ENCODE measurements at places on chromosomes 1 and 21. TPM values are rescaled to one million over a fixed set of nuclear protein-coding genes. Genes with fewer than 3 reads are reported as not detected.

The TTLL7 gene
- total RNA-seq, result 7.5 TPM

The BARHL2 gene
- total RNA-seq, result not detected

The LRRC40 gene
- 8.3 TPM for total RNA-seq

The SMIM1 gene
- total RNA-seq, result 4.9 TPM

GRCh38 chr1:199979071-199979470 lies 48.4 kb upstream of the NR5A2 start:
- no peak for DNase-seq

DNA sequence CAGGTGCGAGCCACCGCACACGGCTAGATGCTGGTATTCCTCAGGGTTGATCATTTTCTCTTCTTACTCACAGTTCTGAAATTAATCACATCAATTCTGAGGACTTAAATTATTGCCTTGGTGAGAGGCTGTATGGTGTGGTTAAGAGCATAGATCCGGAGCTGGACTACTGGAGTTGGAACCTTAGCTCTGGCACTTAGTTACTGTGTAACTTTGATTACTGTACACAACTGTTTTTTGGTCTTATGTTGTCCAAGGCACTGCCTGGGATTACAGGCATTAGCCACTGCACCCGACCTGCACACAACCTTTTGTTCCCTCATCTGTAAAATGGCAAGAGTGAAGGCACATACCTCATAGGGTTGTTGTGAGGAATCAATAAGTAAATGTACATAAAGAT lies 25.6 kb upstream of the THRAP3 start:
- no peak for DNase-seq

- no peak for DNase-seq
Measured at GRCh38 chr1:204124639-204125038, 27.2 kb downstream of the ETNK2 start.

DNA sequence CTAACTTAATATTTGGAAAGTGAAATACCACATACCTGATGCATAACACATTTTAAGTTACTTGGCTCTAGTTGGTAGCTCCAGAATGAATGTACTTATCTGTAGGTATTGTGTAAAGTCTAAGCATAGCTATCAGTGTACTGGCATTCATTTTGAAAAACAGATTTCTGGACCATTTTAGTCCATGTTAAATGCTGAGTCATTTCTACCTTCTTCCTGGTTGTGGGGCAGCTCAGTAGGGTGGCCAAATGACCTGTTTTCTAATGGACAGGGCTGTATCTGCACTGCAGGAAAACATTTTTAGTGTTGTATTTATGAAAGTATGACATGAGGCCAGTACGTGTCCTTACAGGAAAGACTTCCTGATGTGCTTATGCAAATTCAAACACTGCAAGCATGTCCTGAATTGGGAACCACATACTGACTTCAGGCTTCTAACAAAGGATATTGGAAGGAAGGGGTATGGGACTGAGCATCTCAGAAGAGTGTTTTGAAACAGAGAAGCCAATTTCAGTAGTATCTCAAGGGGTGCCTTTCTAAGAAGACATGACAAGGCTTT lies 300.3 kb upstream of the B3GALT2 start:
- DNase-seq, result no peak

The NUDT4B gene
- total RNA-seq, result 0.33 TPM

The TP73 gene
- total RNA-seq, result 0.08 TPM

DNA sequence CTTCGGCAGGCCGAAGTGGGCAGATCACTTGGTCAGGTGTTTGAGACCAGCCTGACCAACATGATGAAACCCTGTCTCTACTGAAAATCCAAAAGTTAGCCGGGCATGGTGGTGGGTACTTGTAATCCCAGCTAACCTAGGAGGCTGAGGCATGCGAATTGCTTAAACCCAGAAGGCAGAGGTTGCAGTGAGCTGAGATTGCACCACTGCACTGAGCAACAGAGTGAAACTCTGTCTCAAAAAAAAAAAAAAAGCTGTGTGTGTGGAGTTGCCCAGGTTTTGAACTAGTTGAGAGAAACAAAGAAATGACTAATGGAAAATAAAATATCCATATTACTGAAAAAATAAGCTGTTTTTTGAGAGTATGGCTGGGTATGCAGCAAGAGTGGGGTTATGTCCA lies 100.2 kb downstream of the GTF2B start:
- no peak for DNase-seq

DNA sequence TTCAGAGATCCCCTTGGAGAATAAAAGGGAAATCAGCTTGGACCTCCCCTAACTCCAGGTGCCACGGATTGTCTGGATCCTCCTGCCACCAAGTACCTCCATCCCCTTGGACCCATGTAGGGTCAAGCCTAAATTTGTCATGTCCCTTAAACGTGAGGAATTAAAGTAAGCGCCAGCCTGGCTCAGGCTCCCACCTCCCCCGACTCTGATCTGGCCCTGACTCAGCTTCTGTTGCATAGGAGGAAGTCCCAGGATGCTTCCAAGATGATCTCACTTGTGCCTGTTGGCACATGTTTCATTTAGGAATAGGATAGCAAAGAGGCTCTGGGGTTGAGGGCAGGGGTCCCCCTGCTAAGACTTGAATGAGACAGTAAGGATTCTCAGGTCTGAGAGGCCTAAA lies 231.9 kb upstream of the JUN start:
- no peak for DNase-seq

The EXO1 gene
- total RNA-seq, result 0.33 TPM

The S100A5 gene
- total RNA-seq, result not detected

GRCh38 chr1:165351863-165352441 lies 4.6 kb downstream of the LMX1A start:
- DNase-seq, result no peak

DNA sequence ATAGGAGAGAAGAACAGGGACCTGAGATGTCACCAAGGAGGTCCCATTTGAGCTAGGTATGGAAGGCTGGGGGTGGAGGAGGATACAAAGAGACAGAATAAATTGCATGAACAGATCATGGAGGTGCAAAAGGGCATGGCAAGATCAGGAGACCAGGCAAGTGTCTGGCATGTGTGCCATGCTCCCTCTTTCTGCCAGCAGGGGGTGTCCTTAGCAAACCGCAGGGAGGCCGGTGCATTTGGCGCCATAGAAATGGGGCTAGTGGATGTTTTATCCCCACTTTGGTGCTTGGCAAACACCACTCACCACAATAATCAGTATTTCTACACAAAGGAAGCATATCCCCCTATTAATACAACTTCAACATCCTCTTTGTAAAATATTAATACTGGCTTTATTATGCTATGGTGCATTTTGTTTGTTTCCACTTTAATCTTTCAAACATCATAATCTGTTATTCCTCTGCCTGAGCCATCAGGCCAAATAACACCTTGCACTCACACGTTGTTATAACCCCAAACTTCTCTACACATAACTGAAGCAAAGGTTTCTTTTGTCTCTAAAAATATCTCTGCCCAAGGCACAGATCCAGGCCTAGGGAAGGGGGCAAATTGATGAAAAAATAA lies 25.9 kb downstream of the S100A6 start:
- DNase-seq, result no peak

- no peak for DNase-seq
Measured at GRCh38 chr1:102107441-102107840, 110.7 kb upstream of the OLFM3 start.
